Gastroesophageal sphincter (tissue), 4 donors: ENCODE measurements at places on chromosomes 5 and 9. TPM values are rescaled to one million over a fixed set of nuclear protein-coding genes. Genes with fewer than 3 reads are reported as not detected.

DNA sequence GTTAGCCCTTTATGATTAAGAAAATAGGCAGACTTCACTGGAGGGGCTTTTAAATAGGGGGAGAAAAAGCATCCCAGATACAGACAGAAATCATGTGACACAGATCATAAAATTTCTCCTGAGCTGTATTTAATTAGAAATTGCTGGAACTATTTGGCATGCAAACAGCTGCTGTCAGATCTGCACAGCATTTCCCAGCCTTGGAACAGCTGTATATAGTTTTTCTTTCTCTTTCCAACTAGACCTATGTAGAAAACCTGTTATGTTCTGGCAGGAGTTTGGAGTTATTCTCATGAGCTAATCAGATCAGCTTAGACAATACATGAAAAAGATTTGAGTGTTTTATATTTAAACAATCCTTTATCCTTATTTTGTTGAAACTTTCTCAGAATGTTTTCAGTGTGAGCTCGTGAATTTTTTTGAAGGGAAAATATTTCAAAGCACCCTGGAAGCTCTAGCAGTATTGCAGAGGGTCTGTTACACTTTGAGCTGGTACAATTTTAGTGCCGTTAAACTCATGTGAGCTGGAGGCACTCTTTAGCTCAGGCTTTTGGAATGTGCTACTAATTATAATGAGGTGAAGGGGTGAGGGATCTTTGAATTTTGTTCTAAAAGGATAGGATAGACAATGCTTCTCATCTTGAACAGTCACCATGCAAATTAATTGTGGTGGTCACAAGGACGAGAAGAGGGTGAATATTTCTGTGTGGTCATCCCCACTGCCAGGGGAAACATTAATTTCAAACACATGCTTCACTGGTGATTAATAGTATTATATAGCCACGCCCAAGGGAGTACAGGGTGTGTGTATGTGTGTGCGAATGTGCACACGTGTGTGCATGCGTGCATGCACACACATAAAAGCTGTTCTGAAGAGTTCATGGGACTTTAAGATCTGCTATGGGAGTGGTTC lies 239.4 kb upstream of the FBXL7 start:
- ATAC-seq = no peak

- peak; percentile 2 for ATAC-seq
Observed at GRCh38 chr5:116573279-116573701, 1.3 kb downstream of the SEMA6A start.

DNA sequence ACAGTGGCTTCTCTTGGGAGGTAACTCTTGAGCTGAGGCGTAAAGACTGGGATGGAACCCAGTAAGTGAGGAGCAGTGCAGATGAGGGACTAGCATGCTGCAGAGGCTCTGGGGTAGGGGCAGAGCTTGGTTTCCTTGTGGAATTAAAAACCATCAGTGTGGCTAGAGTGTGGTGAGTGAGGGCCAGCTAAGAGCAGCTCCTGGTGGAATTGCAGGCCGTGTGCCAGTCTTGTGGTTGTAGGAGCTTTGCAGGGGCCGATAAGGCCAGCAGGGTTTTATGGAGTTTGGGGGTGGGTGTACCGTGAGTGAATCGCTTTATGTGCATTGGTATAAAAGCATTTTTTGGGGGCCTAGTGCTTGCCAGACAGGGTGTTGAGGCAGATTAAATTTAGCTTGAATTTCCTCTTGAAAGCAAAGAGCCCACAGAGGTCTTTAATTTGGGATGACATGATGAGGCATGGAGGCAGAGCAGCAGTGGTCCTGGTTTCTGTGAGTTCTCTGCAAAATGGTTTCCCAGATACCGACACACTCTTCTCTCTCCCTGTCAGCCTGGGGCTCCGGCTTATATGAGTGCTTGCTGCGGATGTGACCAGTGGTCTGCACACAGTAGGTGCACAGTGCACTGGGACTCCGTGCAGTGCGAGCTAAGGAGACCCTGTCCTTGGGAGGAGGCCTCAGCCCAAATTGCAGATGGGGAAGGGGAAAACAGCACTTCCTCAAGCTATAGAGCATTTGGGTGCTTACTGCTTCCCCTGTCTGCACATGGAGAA lies 176.4 kb upstream of the PITX1 start:
- ATAC-seq = no peak

GRCh38 chr5:132074772-132075718 lies 1.5 kb downstream of the CSF2 start:
- ATAC-seq = no peak

DNA sequence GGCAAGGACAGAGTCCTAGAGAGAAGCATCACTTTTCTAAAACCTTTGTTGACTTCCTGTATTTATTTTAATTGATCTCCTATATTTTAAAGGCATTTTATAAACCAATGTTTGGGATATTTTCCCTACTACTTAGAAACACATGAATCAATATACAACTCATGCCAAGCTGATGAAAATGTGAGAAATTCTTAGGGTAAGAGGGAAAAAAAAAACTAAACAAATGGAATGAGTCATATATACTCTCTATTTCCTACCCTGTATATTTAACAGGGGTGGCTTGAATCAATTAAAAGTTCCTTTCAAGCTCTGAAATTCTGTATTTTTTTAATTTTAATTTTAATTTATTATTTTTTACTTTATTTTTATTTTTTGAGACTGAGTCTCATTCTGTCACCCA lies 19.6 kb downstream of the BAAT start:
- no peak for ATAC-seq

- ATAC-seq = no peak
Observed at GRCh38 chr5:61089351-61089750, 72.9 kb downstream of the SMIM15 start.

- no peak for ATAC-seq
Observed at GRCh38 chr9:75950998-75951397, 60.5 kb downstream of the PCSK5 start.

DNA sequence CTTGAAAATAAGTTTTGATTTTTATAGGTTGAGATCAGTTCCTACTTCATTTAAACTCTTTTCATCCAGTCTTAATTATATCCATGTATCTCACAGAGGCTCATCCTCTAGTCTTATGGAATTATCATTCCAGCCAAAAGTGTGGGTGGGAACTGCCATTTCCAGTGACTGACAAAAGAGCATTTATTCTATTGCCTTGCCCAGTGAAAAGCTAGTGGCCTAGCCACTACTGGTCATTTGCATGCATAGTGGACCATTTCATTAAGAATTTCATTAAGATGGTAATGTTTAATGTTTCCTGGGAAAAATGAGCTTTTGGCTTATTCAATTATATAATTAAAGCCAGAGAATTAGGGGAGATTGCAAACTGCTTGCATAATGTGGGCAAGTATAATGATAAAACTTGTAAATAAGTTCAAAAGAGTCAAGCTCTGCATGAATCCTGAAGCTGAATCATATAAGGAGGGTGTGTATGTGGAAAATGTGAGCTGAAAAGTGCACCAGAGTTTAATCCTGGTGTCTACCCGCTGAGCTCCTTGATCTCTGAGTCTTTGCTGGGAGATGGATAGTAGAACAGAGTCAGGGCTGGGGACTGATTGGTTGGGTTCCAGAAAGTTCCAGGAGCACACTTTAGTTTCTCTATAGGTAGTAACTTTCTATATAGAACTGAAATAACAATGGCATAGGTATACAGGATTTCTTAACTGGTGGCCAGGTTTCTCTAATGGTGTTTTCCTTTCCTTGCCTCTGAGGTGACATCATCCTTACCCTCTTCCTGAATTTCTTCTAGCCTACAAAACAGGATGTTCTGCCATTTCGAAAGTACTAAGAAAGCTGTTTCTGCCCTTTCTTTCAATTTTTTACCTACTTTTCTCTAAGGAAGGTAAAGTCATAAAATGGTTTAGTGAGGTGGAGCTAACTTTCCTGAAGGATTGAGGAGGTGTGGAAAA lies 78.5 kb downstream of the KIF4B start:
- ATAC-seq = no peak

DNA sequence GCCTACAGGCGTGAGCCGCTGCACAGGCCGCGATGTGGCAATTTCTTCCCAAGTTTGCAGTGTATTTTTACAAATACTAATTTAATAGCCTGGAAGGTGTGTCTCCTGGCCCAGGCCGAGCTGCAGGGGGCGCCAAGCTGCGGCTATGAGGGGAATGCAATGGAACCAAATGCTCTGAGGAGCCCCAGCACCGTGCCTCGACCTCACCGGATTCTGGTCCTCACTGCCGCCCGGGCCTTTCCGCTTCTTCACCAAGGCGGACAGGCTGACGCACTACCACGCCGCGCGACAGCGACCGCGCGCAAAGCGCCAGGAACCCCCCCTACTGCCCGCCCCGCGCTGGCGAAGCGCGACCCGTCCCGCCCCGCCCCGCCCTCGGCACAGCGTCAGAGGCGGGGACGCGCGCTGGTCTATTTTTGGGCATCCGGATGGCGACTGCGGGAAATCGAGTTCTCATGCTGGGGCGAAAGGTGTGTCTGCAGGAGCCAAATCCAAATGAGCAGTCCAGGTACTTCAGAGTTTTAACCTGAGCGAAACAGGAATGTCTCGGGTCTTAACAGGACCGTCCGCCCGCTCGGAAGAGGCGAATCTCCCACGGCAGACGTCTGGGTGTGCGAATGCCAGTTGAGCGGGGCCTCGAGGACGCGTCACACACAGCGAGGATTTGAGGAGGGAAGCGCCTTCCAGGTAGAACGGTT lies 31.7 kb upstream of the PRXL2C start:
- peak; percentile 97 for ATAC-seq

- no peak for ATAC-seq
Observed at GRCh38 chr5:1886846-1887587, 4.3 kb upstream of the IRX4 start.

DNA sequence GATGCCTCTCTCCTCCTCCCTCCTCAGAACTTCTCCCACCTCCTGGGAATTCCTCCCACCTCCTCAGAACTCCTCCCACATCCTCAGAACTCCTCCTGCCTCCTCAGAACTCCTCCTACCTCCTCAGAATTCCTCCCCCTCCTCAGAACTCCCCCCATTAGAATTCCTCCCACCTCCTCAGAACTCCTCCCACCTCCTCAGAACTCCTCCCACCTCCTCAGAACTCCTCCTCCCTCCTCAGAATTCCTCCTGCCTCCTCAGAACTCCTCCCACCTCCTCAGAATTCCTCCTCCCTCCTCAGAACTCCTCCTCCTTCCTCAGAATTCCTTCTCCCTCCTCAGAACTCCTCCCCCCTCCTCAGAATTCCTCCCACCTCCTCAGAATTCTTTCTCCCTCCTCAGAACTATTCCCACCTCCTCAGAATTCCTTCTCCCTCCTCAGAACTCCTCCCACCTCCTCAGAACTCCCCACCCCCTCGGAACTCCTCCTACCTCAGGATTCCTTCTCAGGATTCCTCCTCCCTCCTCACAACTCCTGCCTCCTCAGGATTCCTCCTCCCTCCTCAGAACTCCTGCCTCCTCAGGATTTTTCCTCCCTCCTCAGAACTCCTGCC lies 23.9 kb downstream of the SLC46A2 start:
- ATAC-seq = no peak

- no peak for ATAC-seq
Observed at GRCh38 chr5:103414604-103415003, 148.0 kb downstream of the NUDT12 start.

- ATAC-seq = no peak
Observed at GRCh38 chr9:114827641-114828302, 21.9 kb upstream of the TNFSF15 start.

GRCh38 chr5:142548739-142549275 lies 137.1 kb downstream of the FGF1 start:
- peak; percentile 89 for ATAC-seq

GRCh38 chr9:120261419-120261818 lies 318.5 kb downstream of the CDK5RAP2 start:
- no peak for ATAC-seq

DNA sequence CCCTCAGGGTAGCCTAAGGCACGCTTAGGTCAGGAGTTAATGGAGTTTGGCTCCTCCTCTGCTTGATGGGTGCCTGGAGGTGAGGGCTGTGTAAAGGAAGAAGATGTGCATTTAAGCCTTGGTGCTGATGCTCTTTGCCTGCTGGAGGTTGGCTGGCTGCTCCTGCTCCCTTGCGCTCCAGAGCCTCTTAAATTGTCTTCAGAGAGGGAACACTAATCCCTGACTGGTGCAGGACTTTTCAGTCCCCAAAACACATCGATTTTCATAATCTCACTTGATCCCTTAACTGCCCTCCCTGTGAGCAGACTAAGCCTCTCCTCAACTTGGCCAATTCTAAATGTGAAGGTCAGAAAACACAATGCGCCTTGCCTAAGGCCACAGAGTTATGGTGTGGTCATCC lies 16.2 kb upstream of the TCOF1 start:
- no peak for ATAC-seq

DNA sequence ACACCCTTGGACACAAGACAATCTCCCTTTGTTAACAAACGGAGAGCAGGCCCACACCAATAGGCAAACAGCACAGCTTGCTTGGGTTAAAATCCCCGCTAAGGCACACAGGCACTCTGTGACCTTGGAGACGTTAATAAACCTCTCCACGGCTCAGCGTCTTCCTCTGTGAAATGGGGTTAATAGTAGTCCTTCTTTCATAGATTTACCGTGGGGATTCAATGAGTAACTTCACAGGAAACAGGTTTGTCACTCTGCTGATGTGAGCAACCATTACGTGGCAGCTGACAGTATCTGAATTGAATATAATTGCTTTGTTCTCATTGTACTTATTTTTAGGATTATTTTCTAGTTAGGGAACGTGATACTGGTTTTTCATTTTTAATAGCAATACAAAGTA lies 65.2 kb upstream of the ADRA1B start:
- no peak for ATAC-seq

DNA sequence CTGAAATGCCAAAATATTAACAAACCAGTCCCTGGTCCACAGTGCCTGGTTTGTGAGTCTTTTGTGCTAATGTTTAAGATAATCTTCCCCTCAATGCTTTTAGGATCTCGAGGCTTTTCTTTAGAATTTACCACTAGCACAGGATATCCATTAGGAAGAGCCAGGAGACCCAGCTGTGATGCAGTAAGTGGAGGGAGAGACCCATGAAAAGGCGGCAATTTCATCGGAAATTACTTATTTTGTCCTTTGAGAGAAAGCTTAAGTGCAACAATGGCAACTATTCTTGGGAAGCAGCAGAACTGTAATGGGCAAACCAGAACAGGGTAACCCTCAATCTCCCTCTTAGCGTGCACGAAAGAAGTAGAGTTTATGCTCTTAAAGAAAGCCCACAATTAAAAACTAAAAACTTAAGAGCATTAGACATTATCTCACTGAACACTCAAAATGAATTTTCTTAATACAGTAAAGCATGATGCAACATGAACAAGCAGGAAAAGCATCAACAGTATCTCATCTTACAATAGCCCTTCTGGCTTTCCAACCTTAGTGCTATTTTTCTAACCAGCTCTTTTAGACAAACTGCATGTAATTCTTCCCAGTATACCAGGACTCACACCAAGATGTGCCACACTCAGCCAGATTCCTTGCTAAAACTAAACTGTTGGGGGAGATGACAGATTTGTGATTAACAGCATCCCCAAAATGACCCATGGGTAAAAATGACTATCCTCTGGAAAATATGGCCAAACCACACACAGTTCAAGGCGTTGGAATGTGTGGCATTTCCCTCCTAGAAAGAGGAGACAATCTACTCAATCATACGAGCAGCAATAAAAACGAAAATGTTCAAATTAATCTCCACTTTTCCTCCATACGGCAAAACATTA lies 36.4 kb downstream of the PWWP2A start:
- no peak for ATAC-seq

GRCh38 chr9:127493592-127494303 lies 42.4 kb downstream of the LRSAM1 start:
- ATAC-seq = no peak

Gene UBE2QL1
- total RNA-seq = 0.16 TPM

Gene LYRM7
- 36.7 TPM for total RNA-seq

Gene THG1L
- 13.2 TPM for total RNA-seq

Gene NEURL1B
- total RNA-seq = 21.7 TPM

Gene KIF20A
- total RNA-seq = not detected

Gene WDR31
- 2.1 TPM for total RNA-seq

Gene SLC6A7
- not detected for total RNA-seq

Gene NPR2
- total RNA-seq = 30.6 TPM

Gene ARHGEF39
- 2.2 TPM for total RNA-seq

Gene GRIA1
- 0.27 TPM for total RNA-seq

Gene NXNL2
- total RNA-seq = 0.62 TPM

Gene PRDM9
- not detected for total RNA-seq
